Prostate gland (tissue), 2 donors: ENCODE measurements at places on chromosomes 1 and 21.

DNA sequence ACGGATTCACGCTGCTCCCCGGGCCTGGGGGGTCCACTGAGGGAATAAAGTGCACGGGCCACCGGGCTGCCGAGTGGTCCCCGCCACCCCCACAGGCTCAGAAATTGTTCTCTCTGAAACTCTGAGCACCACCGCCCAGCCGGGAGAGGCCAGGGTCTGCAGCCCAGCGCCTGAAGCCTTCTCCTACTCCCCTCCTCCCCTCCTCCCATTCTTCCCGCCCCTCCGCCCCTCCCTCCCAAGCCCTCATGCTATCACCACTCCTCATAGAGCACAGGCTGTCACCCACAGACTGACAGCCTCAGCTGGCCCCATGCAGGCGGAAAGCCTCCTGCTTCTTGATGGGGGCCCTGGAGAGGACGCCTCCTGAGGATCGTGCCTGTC is 707 bp upstream of the GPR153 start:
- DNase-seq = no peak

GRCh38 chr1:200445213-200445612 is 35.4 kb upstream of the ZNF281 start:
- DNase-seq = no peak

DNA sequence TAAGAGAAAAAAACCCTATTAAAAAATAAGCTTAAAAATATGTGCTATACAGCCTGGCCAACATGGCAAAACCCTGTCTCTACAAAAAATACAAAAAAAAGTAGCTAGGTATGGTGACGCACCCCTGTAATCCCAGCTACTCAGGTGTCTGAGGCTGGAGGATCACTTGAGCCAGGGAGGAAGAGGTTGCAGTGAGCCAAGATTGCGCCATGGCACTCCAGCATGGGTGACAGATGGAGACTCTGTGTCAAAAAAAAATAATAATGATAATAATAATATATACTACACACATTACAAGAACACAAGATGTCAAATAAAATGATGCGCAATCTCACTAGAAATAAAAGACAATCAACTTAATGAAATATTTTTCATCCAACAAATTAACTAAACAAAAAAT is 22.9 kb downstream of the NRDC start:
- no peak for DNase-seq

GRCh38 chr1:21517161-21517589 is 8.0 kb downstream of the ALPL start:
- DNase-seq = peak; percentile 55

DNA sequence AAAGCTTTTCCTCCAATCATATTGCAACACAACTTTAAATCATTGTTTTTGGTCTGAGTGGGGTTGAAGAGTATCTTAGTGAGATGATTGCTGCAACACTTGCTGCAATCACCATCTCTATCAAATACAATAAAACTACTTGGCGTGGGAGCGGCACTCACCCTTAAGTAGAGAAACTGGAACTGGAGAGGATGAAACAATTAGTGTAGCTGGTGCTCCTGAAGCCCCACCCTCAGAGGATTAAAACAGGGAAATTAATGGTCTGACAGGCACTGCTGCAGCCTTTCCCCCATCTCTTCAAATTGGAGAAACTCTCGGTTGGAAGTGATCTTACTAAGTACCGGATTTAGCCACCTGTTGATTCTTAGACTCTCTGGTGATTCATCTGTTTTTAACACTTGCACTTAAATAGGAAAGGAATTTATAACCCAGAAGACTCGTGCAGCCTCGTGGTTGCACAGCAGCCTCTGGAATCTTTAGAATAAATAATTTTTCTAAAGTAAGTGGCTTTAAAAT is 80.5 kb upstream of the KIF26B start:
- DNase-seq = no peak

DNA sequence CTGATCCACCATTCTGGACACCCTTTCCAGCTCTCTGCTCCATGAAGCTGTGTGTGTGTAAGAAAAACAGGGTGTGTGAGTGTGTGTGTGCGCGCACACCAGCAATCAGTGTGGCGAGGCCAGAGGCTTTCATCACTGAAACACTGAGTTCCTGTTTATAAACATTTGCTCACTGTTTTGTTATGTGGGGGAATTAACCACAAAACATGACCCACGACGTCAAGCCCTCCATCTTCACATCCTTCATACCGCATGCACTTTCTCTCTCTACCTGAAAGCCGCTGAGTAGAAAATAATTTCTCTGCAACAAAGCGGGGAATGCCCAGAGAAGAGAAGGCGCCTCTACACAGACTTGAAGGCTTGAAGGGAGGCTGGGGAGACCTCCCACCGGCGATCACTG is 148.9 kb upstream of the IRF2BP2 start:
- no peak for DNase-seq

- no peak for DNase-seq
Observed at GRCh38 chr21:32549440-32549839, 35.9 kb downstream of the TCP10L start.

- no peak for DNase-seq
Observed at GRCh38 chr1:61170328-61171238, 88.2 kb downstream of the NFIA start.

- DNase-seq = no peak
Observed at GRCh38 chr1:216749232-216749631, 26.0 kb upstream of the ESRRG start.

- no peak for DNase-seq
Observed at GRCh38 chr1:96834986-96835385, 113.4 kb downstream of the PTBP2 start.

- peak; percentile 71 for DNase-seq
Observed at GRCh38 chr1:85200463-85201339, at the start of gene SYDE2. Gene SYDE2, minus strand, starts transcription at chr1:85201016. Its CDS starts 20 bp downstream, at chr1:85200996.

DNA sequence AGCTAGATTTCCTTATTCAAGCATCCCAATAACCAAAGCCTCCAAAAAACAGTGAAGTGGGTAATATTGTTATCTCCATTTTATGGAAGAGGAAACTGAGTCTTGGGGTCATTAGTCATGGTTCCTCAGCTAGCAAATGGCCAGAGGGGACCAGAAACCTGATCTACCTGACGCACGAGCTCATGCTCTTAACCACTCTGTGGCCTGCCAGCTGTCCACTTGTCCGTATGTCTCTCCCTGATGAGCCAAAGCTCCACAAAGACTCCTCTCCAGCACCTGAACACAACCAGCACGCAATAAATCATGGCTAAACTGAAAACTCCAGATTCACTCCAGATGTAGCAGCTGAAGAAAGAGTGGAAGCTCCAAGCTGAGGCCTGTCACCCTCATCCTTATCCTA is 5.8 kb downstream of the CAPN8 start:
- no peak for DNase-seq

GRCh38 chr1:1550591-1551432 is 10.4 kb upstream of the TMEM240 start:
- DNase-seq = no peak

GRCh38 chr1:3063379-3064295 is 5.4 kb upstream of the PRDM16 start:
- DNase-seq = no peak

- no peak for DNase-seq
Observed at GRCh38 chr21:26199456-26199855, 28.9 kb upstream of the APP start.

DNA sequence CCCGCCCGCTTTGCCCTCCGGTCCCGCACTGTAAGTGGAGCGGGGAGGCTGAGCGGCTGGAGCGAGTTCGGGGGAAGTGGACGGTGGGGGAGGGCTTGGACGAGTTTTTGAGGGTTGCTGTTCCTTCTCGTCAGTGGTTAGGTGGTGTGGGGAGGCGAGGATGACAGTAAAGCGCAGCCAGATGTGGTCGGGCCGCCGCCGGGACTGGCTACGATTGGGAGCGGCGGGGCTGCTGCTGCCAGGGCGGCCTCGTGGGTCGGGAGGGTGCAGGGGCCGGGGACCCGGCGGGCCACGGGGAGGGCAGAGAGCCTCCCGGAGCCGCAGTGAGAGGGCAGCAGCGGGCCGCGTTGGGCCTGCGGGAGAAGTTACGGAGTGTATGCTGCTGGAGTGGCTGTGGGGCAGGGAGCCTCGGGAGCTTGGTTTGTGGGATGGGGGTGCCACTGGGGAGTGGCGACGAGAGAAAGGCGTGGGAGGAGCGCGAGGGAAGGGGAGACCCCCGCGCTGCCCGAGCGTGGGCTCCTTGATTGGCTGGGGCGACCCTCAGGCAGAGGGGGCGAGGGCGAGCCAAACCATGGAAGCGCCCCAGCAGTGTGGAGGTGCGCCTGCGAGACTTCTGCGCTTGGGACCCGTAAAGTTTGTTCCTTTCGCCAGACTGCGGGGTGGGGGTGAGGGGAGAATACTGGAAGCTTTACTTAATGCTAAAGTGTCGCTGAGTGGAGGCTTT is 2.1 kb downstream of the ADGRL2 start:
- DNase-seq = peak; percentile 74

GRCh38 chr1:155002464-155003226 is at the start of gene ZBTB7B:
Gene ZBTB7B, plus strand, starts transcription at chr1:155002802. Its CDS starts 11,859 bp downstream, at chr1:155014661.
- peak; percentile 49 for DNase-seq

- no peak for DNase-seq
Observed at GRCh38 chr1:239872626-239873025, 219.1 kb upstream of the FMN2 start.

GRCh38 chr1:99560207-99561040 is 85.5 kb upstream of the PALMD start:
- DNase-seq = no peak

GRCh38 chr1:5840551-5841001 is 151.6 kb downstream of the NPHP4 start:
- no peak for DNase-seq

DNA sequence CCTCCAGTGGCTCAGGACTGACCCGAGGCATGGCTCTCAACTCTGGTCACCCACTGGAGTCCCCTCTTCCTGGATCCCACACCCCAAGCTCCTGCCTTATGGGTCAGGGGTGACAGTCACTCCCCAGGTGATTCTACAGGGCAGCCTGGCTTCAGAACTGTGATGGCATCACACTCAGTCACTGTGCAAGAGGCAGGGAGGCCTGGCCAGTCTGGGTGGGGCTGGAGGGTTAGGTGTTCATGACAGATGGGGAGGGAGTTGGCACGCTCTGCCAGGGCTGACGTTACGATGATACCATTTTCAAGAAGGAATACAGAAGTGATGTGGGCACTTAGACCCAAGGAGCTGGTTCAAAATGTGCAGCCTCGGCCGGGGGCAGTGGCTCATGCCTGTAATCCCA is 25.2 kb upstream of the ABCG1 start:
- no peak for DNase-seq

DNA sequence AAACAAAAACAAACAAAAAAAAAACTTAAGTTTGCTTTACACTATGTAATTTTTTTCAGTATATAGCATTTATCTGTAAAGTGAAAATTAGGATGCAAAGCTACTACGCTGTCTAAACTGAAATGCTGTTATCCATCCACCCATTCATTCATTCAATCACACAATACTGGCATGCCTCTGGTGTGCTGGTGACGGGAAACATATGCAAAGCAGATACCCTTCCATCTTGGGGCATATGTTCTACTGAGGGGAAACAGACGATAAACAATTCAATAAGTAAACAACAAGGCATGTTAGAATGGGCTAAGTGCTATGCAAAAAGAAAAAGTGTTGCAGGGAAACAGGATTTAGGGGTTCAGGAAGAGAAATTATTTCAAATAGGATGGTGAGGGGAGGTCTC is 3.2 kb downstream of the CLSTN1 start:
- no peak for DNase-seq

- DNase-seq = no peak
Observed at GRCh38 chr1:113783254-113784103, 24.2 kb upstream of the PHTF1 start.

GRCh38 chr1:43708002-43708410 is 670 bp downstream of the ST3GAL3 start:
- DNase-seq = no peak

- DNase-seq = no peak
Observed at GRCh38 chr1:50246869-50247268, 138.1 kb downstream of the ELAVL4 start.

GRCh38 chr1:13702425-13703127 is 2.6 kb downstream of the PRDM2 start:
- no peak for DNase-seq

- DNase-seq = no peak
Observed at GRCh38 chr1:83920320-83920719, 78.6 kb downstream of the TTLL7 start.

DNA sequence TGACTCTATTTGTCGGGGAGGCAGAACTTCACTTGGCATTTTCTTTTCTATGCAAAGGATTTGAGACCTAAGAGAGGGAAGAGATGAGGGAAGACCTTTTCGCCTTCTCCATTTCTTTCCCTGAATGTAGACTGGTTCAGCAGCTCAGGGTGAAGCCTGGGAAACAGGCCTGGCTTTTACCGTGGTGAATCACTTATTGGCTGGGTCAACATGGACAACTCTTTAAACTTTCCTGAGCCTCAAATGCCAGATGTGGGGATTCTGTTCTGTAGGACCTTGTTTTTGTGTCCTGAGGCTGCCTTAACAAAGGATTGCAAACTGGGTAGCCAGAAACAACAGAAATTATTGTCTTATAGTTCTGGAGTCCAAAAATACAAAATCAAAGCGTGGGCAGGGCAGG is 455.8 kb upstream of the VAMP3 start:
- DNase-seq = no peak

DNA sequence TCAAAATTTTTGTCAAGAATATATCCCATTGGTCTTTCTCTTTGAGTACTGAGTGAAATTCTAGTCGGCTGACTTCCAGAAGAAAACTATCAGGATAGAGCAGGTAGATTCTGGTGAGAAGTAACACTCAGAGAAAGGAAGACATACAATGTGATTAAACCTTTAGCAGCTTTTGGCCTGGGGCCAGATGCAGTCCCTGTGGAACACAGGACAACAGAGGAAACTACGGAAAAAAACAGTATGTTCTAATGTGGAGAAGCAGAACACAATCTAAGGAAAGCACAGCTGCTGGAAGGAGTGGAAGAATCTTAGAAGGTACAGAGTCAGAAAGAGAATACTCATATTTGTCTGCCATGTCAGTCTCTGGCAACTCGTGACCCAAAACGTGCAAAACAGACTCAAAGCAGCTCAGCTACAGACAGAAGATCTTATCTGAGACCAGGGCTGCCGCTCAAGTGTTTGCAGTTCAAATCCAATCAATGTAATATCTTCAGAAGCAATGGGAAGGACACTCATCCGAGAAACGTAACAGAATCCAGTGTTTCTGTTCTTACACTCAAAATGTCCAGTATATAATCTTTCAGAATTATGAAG is 283.8 kb downstream of the MRPL39 start:
- no peak for DNase-seq

DNA sequence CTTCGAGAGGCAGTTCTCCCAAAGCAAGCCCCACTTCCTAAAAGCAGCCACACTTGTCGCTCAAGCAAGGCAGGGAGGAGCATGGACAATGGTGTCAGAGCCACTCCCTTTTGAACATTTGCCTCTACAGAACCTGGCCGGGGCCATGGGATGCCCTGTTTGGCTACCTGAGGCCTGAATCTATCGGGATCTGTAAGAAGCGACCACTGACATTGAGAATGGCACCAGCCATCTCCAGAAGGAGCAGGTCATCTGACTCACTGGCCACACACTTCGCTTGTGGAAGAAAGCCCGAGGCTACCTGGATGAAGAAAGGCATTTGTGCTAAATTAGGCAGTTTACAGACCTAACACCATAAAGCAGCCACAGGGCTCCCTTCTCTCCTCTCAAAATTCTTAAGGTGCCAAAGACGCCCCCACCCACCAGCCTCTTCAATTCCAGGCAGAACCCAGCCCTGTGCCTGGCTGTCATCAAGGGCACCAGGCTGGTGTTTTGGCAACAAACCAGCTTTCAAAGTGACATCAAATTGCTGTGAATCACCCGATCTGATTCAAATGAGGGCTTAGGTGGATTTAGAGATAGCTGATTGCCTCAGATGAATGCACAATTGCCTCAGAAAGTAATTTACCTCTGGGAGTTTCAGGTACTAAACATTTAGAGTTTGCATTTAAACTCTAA is 104.8 kb downstream of the ETS2 start:
- DNase-seq = no peak
